Activated B cell treated with CpG ODN at 0.5 μM for 24 hours (primary cell): ENCODE measurements at places on chromosomes 7 and 10. TPM values are rescaled to one million over a fixed set of nuclear protein-coding genes. Genes with fewer than 3 reads are reported as not detected.
A peak's percentile ranks its signal among the peaks of the same experiment; 100 is the strongest.

FAM237B gene
- total RNA-seq = not detected in 2 replicates

DNA sequence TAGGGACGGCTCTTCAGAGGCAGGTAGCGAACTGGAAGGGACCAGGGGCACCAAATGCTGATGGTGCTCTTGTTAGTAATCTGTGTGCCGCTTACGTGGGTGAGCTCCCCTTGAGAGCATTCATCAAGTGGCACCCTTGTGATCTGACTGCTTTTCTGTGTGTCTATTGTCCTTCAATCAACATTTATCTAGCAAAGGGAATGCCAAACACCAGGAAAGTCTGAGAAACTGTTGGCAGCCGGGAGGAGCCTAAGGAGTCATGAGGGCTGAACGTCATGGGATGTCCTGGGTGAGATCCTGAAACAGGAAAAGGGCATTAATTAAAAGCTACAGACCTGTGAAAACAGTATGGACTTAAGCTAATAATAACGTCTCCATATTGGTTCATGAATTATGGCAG is 733.1 kb downstream of the TYW1 start:
- DNase-seq = no peak

GRCh38 chr10:6473901-6474370 is 106.1 kb downstream of the PRKCQ start:
- no peak for DNase-seq

- no peak for DNase-seq
These were observed 13.5 kb downstream of the GCC1 start for GRCh38 chr7:127571741-127572505.

KCNIP2 gene
- total RNA-seq = 7.0 and 7.1 TPM in 2 replicates

- no peak for DNase-seq
These were observed 276.9 kb upstream of the KLF14 start for GRCh38 chr7:131010717-131011431.

IGF2BP3 gene
- total RNA-seq = 7.4 and 10.3 TPM in 2 replicates

EXOSC1 gene
- 47.4 and 53.8 TPM in 2 replicates for total RNA-seq

NT5C2 gene
- 53.3 and 60.4 TPM in 2 replicates for total RNA-seq

- no peak for DNase-seq
These were observed 27.5 kb upstream of the WAC start for GRCh38 chr10:28505359-28505959.

DNA sequence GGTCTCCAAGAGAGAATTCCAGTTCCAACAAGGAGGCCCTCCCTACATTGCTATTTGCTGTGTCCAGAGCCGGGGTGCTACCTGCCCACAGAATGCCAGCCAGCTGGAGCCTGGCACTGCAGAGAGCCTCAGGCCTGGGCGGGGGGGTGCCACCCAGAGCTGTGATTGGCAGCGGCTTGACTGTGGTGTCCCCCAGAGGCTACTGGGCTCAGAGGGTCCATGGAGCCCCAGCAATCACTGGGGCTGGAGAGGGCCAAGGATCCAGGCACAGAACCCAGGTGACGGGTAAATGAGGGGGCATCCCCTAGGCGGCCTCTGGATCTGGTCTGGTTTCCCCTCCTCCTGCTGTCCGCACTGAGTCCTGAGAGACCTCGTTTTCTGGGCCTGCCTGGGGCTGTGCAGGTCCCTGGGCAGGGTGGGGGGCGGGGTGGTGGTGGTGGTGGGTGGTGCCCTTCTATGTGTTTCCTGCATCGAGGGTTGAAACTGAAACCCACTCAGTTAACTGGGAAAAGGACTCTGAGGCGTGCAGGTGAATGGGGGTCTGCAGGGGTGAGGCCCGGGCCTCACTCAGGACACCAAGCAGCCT is 12.6 kb downstream of the DPYSL4 start:
- no peak for DNase-seq

- no peak for DNase-seq
These were observed 84.9 kb downstream of the GRB10 start for GRCh38 chr7:50697748-50698147.

GRCh38 chr10:21452203-21452602 is 73.3 kb downstream of the SKIDA1 start:
- DNase-seq = no peak

DNA sequence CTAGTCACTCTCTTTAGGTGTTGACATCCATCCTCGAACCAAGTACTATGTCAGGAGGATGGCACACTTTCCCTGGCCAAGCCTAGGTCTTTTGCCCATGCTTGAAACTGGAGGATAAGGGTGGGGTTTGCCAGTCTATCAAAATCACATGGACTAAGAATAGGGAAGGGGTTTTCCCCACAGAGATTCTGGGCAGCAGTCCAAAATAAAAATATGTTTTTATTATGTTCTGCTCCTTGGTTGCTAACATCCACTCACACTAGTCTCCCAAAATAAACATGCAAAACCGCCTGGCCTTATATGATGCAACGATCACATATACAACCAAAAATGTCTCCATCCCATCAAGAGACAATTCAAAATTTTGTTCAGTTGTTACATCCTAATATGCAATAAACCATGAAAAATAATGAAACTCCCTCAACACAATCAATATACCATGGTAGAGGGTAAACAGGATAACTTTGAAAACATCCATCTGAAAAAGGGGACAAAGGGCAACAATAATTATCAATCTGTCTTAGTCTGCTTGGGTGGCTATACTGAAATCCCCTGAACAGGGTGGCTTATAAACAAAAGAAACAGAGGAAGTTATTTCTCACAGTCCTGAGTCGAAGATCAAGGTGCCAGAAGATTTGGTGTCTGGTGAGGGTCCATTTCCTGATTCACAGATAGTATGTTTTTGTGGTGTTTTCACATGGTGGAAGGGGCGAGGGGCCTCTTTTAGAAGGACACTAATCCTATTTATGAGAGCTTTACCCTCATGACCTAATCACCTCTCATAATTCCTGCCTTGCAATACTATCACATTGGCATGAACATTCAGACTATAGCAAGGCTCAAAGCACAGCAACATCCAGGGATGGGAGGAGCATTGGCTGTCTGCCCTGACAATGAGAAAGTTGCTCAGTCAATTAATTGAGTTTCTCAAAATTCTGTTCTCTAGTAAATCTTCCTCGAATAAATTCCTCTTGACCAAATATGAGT is 159.3 kb downstream of the ETV1 start:
- no peak for DNase-seq

GRCh38 chr7:132051311-132051710 is 494.9 kb upstream of the PODXL start:
- DNase-seq = no peak

DNA sequence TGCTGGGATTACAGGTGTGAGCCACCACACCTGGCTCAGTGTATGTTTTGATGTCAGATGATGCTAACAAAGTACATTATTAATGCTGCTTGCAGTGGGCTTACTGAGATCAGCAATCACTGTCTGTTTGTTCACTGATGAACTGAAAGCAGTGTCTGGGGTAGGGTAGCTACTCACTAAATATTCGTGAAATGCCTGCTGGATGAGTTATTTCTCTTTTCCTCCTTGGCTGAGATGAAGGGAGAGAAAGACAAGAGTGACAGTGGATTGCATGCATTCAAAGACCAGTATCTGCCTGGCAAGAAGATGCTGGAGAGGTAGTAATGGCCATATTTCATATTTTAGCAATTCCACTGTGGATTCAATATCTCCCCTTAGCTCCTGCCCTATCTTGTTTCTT is 32.3 kb downstream of the FAM107B start:
- no peak for DNase-seq

LRRC61 gene
- total RNA-seq = 10.7 and 11.0 TPM in 2 replicates

DNA sequence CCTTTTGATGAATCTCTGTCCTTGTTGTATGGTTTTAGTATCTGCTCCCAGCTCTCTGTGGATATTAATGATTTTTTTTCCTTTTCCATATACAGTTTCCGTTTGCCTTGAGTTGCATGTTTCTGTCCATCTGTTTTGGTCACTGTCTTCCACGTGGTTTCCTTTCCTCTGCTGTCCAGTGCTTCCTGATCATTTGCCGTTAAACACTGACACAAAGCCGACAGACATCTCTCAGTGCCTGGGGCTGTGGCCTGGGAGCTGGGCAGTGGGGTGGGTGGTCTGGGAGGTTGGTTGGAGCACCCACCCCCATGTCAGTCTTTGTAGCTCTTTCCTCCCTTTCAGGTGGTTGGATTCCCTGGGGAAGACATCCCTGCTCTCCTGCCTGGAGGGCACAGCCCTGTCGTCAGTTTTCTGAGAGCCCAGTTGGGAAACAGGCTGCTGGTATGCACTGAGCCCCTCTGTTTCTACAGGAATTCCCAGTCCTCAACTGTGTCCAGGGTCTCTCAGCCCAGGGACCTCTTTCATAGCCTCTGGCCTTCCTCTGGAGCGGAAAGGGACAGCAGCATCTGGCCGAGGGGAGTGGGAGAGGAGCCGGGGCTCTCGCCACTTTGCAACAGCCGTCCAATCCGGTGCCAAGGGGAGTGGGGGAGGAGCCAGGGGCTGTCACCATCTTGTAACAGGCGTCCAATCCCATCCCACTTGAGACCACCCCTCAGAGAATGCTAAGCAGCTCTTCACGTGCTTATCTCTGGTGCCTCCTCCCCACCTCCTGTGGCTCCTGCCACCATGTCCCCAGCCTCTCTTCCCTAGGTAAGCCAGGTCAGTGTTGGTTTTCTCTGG is 26.7 kb upstream of the MKI67 start:
- no peak for DNase-seq

CPA2 gene
- not detected in 2 replicates for total RNA-seq

- peak; percentile 63 for DNase-seq
These were observed 97.0 kb upstream of the PPIF start for GRCh38 chr10:79250259-79250658.

FOXP2 gene
- total RNA-seq = not detected in 2 replicates

NRAP gene
- not detected in 2 replicates for total RNA-seq

NPY4R gene
- total RNA-seq = not detected in 2 replicates

- no peak for DNase-seq
These were observed 704.7 kb upstream of the MBL2 start for GRCh38 chr10:53477313-53477675.

DNA sequence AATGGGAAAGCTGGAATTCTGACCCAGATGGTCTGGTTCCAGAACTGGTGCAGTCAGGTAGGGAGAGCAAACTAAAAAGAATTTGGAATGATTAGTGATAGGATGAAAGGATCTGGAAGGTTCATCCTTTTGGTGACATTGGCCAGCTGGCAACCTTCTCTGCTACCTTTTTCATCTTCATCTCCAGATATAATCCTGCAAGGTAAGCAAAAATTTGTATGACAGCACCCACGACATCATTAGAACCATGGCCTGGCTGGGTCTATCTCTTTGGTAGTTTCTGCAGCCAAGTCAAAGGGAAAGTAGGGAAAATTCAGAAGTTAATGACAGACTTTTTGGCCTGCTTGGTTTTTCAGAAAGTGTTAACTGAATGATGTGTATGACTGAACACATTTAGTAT is 188.9 kb upstream of the MALRD1 start:
- no peak for DNase-seq

- DNase-seq = no peak
These were observed 218.2 kb downstream of the ANK3 start for GRCh38 chr10:60171436-60172013.

DNA sequence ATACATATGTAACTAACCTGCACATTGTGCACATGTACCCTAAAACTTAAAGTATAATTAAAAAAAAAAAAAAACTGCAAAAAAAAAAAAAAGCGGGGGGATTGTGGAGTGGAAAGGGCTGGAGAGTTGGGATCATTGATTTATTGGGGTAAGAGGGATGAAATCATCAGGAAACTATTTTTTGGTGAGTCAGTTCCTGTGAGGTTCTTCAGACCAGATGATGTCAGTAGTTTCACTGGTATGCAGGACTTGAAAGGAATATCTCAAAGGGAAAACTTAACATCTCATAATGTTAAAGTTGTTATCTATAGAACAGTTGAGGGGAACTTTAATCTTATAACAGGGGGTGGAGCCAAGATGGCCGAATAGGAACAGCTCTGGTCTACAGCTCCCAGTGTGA is 32.6 kb upstream of the TECTB start:
- DNase-seq = no peak

GRCh38 chr7:46357290-46357689 is 436.2 kb upstream of the IGFBP3 start:
- DNase-seq = no peak

ELOVL3 gene
- total RNA-seq = not detected in 2 replicates

DNA sequence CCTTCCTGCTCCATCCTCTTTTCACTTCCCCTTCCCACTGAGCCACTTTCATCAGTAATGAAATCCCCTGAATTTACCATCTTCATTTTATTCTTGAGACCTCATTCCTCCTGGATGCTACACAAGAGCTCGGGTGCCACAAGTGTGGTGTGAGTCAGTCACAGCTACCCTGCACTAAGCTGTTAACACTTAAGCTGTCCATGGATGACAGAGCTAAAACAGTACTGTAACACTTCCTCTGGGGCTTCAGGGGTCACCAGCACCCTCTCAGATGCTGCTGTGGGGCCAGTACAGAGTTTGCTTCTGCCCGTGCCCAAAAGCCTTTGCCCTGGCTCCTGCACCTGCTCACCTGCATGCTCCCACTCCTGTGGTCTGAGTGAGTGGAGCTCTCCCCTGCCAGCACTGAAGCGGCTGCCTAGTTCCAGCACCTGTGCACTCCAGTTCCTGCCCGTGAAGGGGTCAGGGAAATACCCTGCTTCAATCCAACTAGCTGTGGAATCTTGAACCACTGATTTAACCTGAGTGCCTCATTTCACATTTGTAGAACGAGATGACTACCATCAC is 71.9 kb downstream of the POT1 start:
- DNase-seq = no peak

DNA sequence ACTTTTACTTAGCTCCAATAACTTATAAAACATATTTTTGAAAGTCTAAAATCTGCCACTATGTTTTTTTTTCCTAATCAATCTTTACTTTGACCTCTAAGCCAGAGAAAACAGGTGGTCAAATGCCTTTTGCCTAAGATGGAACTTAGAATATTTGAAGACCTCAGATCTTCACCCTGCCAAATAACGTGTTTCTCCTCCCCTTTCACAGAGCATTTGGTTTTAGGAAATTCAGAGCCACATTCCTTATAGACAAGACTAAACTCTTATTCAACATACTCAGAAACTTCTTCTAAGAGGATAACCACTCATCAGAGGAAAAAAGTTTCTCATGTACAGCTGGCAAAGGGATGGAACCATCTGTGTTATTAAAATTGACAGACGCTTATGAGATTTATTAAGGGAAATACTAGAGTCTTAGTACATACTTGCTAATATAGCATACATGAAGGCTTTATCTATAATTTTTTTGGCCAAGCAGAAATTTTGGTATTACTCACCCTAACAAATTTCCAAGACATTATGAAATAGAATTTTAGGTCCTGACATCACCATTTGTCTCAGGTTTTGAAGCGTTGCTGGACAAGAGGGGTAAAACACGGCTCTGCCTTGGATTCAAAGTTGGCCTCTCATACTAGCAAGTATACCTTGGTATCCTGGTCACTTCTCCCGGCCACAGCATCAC is 2.6 kb upstream of the EGFR start:
- DNase-seq = no peak

PPP1R3C gene
- not detected in 2 replicates for total RNA-seq

DNA sequence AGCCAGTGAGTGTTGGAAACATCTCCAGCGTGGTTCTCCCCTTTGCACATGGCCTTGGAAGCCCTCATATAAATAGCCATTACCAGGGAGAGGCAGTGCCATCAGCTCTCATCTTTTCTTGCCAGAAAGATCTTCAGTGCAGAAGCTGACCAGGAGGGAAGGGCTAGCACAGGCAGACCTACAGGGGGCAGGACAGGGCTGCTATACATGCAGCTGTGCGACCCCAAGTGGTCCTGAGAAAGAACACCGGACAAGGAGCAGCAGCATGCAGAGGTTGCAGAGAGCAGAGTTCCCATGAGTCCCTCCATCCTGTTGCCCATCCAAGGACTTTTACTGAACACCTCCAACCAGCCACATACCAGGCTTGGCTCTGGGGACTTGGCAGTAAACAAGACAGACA is 17.1 kb downstream of the GRID1 start:
- no peak for DNase-seq
